CD4-positive, alpha-beta memory T cell (primary cell): ENCODE measurements at places on chromosomes 4 and X. TPM values are rescaled to one million over a fixed set of nuclear protein-coding genes. Genes with fewer than 3 reads are reported as not detected.

PABPC4L gene
- not detected for total RNA-seq

- H3K27ac ChIP-seq = no peak overlapping the region
- H3K27me3 ChIP-seq = no peaks in the 10 kb centered on the region
- DNase-seq = no peak
- H3K4me3 ChIP-seq = no peak overlapping the region
Observed at GRCh38 chr4:24690436-24690835, 104.9 kb upstream of the SOD3 start.

CRLF2 gene
- 0.38 TPM for total RNA-seq

POU3F4 gene
- total RNA-seq = not detected

- H3K4me3 ChIP-seq = no peak overlapping the region
- no peaks in the 10 kb centered on the region for H3K4me1 ChIP-seq
- H3K36me3 ChIP-seq = no peaks in the 10 kb centered on the region
Observed at GRCh38 chr4:98318521-98318920, 57.3 kb downstream of the RAP1GDS1 start.

DNA sequence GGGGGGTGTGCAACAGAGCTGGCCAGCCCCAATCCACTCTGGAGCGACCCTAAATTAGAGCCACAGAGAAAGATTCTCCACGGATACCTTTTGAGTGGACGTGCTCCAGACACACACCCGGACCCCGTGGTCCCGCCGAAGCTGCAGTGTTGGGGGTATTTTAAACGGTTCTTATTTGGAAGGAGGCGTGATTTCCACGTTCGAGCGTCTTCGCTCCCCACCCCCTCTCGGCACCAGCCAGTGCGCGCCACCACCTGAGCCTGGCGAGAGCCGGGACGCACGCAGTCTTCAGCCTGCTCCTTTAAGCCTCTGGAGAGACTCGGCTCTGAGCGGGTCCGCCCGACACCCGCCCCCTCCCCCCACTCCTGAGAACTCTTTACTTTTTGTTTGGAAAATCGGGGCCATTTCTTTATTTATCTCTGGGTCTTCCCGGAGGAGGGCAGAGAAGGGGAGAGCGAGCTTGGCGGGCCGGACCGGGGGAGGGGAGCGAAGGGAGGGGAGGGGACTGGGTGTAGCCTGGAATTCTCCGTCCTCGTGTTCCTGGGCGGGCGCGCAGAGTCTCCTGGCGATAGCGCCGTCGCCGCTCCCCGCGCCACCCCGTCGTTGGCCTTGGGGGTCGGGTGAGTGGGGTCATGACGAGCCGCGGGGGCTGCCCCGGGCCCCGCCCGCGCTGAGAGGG lies 668 bp upstream of the PTCHD1 start:
- H3K36me3 ChIP-seq = no peaks in the 10 kb centered on the region

CCDC120 gene
- 9.8 TPM for total RNA-seq

CNKSR2 gene
- total RNA-seq = 8.6 TPM

OTUD5 gene
- total RNA-seq = 94.5 TPM

FAM47A gene
- total RNA-seq = not detected

- no peaks in the 10 kb centered on the region for H3K4me1 ChIP-seq
- H3K4me3 ChIP-seq = no peak overlapping the region
- H3K27ac ChIP-seq = no peak overlapping the region
- no peaks in the 10 kb centered on the region for H3K27me3 ChIP-seq
- no peak for DNase-seq
Observed at GRCh38 chr4:122816476-122816875, 10.2 kb upstream of the FGF2 start.

MMRN1 gene
- total RNA-seq = 0.55 TPM

FRAS1 gene
- not detected for total RNA-seq

UPF3B gene
- 11.1 TPM for total RNA-seq

GSX2 gene
- total RNA-seq = not detected

DNA sequence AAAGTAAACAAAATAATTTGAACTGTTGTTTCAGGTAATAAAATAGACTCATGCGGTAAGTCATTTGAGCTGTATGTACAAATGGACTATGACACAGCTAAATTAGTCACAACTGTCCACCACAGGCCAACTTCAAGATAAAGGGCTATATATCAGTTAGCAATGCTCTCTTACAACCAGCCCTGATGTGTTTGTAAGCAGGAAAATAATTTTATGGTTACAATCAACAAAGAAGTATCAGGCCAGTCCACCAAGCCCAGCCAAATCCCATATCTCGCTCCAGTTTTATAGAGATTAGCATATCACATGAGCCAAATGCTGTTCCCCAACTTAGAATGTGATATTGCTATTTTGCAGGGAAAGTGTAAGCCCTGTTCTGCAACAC lies 511 bp upstream of the DUSP21 start:
- no peaks in the 10 kb centered on the region for H3K27me3 ChIP-seq
- DNase-seq = no peak
- no peaks in the 10 kb centered on the region for H3K36me3 ChIP-seq
- H3K27ac ChIP-seq = no peak overlapping the region

DNA sequence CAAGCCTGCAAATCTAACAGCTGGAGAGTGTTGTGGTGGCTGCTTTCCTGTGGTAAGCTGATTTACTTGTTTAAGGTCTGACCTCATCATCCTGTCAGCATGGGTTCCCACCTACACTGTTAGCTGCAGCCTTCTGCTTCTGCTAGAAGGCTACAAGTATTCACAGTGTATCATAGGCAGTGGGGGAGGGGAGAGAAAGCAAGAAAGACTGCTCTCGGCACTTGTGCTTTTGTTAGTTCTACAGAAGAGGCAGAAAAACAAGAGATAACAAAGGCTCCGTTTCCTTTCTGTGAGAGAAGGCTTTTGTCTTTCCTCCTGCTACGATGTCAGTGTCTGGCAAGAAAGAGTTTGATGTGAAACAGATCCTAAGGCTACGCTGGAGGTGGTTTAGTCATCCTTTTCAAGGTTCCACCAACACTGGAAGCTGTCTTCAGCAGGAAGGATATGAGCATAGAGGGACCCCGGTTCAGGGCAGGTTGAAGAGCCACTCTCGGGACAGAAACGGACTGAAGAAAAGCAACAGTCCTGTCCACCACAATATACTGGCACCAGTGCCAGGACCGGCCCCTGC lies at the start of gene KLHL4:
TSS of gene KLHL4 (plus strand) at position 232 of the 571 bp plus-strand sequence. CDS start at position 324, 92 bp downstream.
- no peak within 1 kb of the TSS for H3K4me3 ChIP-seq
- H3K4me1 ChIP-seq = no peaks in the 10 kb centered on the region
- no peaks in the 10 kb centered on the region for H3K27me3 ChIP-seq
- no peak for DNase-seq
- no peak within 1 kb of the TSS for H3K27ac ChIP-seq

- H3K27ac ChIP-seq = no peak overlapping the region
- no peak overlapping the region for H3K4me3 ChIP-seq
- H3K4me1 ChIP-seq = no peaks in the 10 kb centered on the region
Observed at GRCh38 chr4:34790131-34790530, 1454.2 kb downstream of the ARAP2 start.

GRCh38 chrX:153620576-153620975 lies 21.6 kb upstream of the CCNQ start:
- no peak for DNase-seq
- H3K27ac ChIP-seq = no peak overlapping the region
- peaks cover under 1% of the 10 kb centered on the region for H3K4me1 ChIP-seq

HSFX1 gene
- 2.6 TPM for total RNA-seq

GRCh38 chr4:188701952-188702351 lies 562.7 kb downstream of the TRIML1 start:
- no peak for DNase-seq
- H3K36me3 ChIP-seq = no peaks in the 10 kb centered on the region
- no peaks in the 10 kb centered on the region for H3K27me3 ChIP-seq
- no peak overlapping the region for H3K4me3 ChIP-seq
- H3K4me1 ChIP-seq = no peaks in the 10 kb centered on the region

DNA sequence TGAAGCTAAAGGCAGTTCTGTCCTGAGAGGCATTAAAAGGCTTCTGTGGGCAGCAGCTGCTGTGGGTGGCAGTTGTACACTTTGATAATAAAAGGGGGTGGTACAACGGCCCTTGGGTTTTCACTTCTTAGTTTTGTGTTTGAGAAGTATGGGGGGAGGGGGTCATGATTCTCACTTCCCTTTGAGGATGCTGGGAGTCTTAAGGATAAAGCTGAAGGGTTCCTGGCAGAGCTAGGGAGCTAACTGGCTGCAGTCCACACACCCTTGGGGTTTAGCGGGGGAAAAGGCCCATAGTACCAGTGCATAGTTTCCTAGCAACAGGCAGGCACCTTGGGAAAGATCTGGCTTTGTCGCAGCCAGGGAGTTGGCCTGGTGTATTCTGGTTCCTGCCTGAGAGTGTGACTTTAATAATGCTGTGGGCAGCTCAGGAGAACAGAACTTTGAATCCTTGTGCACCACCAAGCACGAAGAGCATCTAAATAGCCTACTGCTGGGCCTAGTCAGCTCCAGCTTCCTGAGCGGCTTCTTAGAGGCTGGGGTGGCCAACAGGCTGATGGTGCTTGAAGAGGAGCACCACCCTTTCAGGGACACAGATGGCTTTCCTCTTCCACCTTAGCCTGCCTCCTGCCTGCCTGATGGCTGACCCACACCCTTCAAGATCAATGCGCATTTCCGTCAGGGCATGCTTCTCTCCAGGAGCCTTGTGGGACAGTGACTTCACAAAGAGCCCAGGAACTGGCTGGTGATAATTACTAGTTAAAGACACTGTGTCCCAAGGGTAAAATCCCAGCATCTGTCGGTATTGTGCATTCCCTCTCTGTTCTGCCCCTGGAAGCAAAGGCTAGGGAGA lies 12.5 kb downstream of the ZBTB33 start:
- no peak overlapping the region for H3K27ac ChIP-seq
- no peaks in the 10 kb centered on the region for H3K4me1 ChIP-seq
- DNase-seq = no peak

DNA sequence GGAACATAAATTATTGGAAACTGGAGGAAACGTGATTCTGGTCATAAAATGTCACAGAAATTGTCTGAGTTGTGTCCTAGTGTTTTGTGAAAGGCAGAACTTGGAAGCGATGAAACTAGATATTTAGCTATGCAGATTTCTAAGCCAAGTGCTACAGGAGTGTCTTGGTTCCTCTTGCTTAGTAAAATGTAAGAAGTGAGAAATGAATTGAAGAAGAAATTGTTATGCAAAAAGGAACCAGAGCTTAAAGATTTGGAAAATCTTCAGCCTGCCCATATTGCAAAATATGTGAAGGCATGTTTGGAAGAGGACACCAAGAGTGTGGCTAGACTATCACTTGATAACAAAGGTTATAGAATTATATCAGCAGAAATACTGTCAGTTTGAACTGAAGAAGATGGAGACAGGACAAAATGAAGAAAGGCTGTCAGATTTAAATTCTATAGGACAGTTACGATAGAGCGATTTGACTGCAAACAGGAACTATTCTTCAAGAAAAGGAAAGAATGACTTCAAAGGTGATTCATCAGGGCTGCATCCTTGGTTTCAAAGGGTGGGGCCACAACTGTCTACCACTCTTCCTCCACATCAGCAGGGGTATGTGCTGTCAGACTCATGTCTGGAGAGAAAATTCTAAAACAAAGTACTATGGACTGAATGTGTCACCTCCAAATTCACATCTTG lies 9.4 kb upstream of the CDS1 start:
- no peak overlapping the region for H3K27ac ChIP-seq
- DNase-seq = no peak
- no peak overlapping the region for H3K4me3 ChIP-seq

TKTL2 gene
- total RNA-seq = not detected

- H3K4me1 ChIP-seq = no peaks in the 10 kb centered on the region
- no peak overlapping the region for H3K27ac ChIP-seq
- DNase-seq = no peak
- no peaks in the 10 kb centered on the region for H3K36me3 ChIP-seq
- H3K4me3 ChIP-seq = no peak overlapping the region
Observed at GRCh38 chr4:8748236-8748575, 123.4 kb downstream of the HMX1 start.

COL25A1 gene
- 0.06 TPM for total RNA-seq

- H3K4me1 ChIP-seq = peaks cover 12% of the 10 kb centered on the region
- H3K36me3 ChIP-seq = no peaks in the 10 kb centered on the region
- no peak overlapping the region for H3K27ac ChIP-seq
- no peak overlapping the region for H3K4me3 ChIP-seq
- H3K27me3 ChIP-seq = no peaks in the 10 kb centered on the region
- DNase-seq = no peak
Observed at GRCh38 chr4:1164040-1164439, 8.3 kb downstream of the SPON2 start.

GRCh38 chr4:70367813-70368212 lies 7.3 kb downstream of the SMR3A start:
- no peak overlapping the region for H3K4me3 ChIP-seq
- H3K27me3 ChIP-seq = no peaks in the 10 kb centered on the region
- DNase-seq = no peak
- no peak overlapping the region for H3K27ac ChIP-seq

AWAT1 gene
- not detected for total RNA-seq

GRCh38 chr4:242121-242848 lies 63.0 kb downstream of the ZNF732 start:
- peak; percentile 73 for DNase-seq
- H3K27ac ChIP-seq = peak overlapping the region; percentile 39
- H3K4me3 ChIP-seq = peak overlapping the region; percentile 63
- H3K27me3 ChIP-seq = no peaks in the 10 kb centered on the region
- H3K36me3 ChIP-seq = no peaks in the 10 kb centered on the region

- H3K4me3 ChIP-seq = peak overlapping the region; percentile 69
- H3K4me1 ChIP-seq = peaks cover 9% of the 10 kb centered on the region
- peak overlapping the region; percentile 40 for H3K27ac ChIP-seq
- no peaks in the 10 kb centered on the region for H3K27me3 ChIP-seq
- peak; percentile 74 for DNase-seq
Observed at GRCh38 chrX:70433848-70434351, 10.7 kb upstream of the DLG3 start.

- H3K4me3 ChIP-seq = peak overlapping the region; percentile 11
- H3K27me3 ChIP-seq = peaks cover 63% of the 10 kb centered on the region
- no peak for DNase-seq
- peaks cover 43% of the 10 kb centered on the region for H3K4me1 ChIP-seq
Observed at GRCh38 chr4:112509243-112510141, 6.5 kb downstream of the NEUROG2 start.

- H3K4me1 ChIP-seq = no peaks in the 10 kb centered on the region
- H3K27ac ChIP-seq = no peak overlapping the region
- no peaks in the 10 kb centered on the region for H3K27me3 ChIP-seq
- no peak overlapping the region for H3K4me3 ChIP-seq
- no peaks in the 10 kb centered on the region for H3K36me3 ChIP-seq
Observed at GRCh38 chr4:23733476-23733875, 156.4 kb downstream of the PPARGC1A start.

- DNase-seq = no peak
- peaks cover 2% of the 10 kb centered on the region for H3K36me3 ChIP-seq
- H3K27me3 ChIP-seq = no peaks in the 10 kb centered on the region
- H3K4me3 ChIP-seq = peak overlapping the region; percentile 17
- no peak overlapping the region for H3K27ac ChIP-seq
Observed at GRCh38 chrX:153944800-153945150, 332 bp upstream of the RENBP start.

- no peaks in the 10 kb centered on the region for H3K27me3 ChIP-seq
- H3K4me1 ChIP-seq = peaks cover 1% of the 10 kb centered on the region
- no peak overlapping the region for H3K4me3 ChIP-seq
- H3K36me3 ChIP-seq = no peaks in the 10 kb centered on the region
- no peak overlapping the region for H3K27ac ChIP-seq
- no peak for DNase-seq
Observed at GRCh38 chr4:123449362-123449761, 52.8 kb downstream of the SPRY1 start.

GRCh38 chrX:32443841-32444240 lies 767.5 kb downstream of the DMD start:
- peaks cover 11% of the 10 kb centered on the region for H3K4me1 ChIP-seq
- H3K27me3 ChIP-seq = no peaks in the 10 kb centered on the region
- DNase-seq = no peak

IRS4 gene
- not detected for total RNA-seq

GRSF1 gene
- 54.3 TPM for total RNA-seq

- DNase-seq = no peak
- no peaks in the 10 kb centered on the region for H3K4me1 ChIP-seq
- peaks cover 9% of the 10 kb centered on the region for H3K36me3 ChIP-seq
- H3K27ac ChIP-seq = no peak overlapping the region
- H3K4me3 ChIP-seq = no peak overlapping the region
- H3K27me3 ChIP-seq = no peaks in the 10 kb centered on the region
Observed at GRCh38 chr4:107640197-107640596, 79.8 kb downstream of the PAPSS1 start.

RASL11B gene
- total RNA-seq = not detected
